NCI-H187 treated with DMSO at 0.1 percent for 48 hours (cell line): ENCODE measurements at places on chromosomes 13 and 19.

DNA sequence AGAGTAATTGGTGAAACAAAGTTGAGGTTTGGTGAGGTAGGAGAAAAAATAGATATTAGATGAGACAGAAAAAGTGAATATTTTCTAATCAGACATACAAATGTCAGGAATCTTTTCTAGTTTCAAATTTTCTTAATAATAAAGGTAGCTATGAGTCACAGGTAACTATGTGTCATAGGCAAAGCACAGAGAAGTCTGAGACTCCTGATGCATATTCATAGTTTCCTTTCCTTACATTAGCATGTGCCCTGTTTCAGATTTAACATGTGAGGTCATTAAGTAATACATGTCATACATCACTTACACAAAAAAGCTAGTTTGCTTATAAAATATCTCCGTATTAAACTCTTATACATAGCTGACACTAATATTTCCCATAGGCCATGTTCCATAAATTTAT, 1141.3 kb upstream of the PCDH20 start:
- DNase-seq = no peak

GRCh38 chr13:80884056-80884785, 543.3 kb upstream of the SPRY2 start:
- no peak for DNase-seq

DNA sequence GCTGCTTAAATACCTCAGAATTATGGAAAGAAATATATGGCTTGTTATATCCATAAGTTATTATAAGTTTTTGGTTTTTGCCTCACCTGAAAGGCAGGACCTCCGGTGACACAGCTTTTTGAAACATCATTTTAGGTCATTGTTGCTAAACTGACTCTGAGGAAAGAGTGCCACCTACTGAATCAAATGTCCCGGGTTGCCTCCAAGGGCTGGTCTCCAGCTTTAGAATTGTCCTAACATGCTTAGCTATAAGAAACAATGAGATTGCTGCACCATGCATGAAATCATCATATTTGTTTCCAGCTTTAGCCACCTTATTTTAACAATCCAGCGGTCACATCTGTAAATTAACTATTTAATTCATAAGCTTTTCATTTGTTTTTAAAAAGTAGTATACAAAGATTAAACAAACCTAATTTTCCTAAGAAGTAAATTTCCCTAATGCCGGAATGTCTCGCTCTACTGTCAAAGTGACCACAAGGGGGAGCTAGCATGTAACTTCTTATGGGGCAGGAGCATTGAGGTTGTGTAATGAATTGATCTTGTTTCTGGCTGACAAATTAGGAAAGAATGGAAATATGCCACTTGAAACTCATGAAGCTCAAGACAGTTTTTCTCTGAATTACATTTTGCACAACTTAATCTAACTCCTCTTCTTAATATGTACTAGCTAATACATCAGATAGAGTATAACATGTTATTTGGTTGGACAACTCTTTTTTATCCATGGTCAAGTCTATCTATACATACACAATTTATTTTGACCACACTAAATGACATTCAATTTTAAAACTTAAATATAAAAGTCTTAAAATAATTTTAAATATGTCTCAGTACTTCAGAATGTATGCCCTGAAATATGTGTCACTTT, 6.7 kb upstream of the PCDH17 start:
- peak; percentile 14 for DNase-seq

GRCh38 chr19:10501971-10502523, 1.1 kb downstream of the KEAP1 start:
- DNase-seq = no peak

GRCh38 chr19:38527466-38528136, 90.2 kb downstream of the MAP4K1 start:
- DNase-seq = no peak

- DNase-seq = no peak
These were observed 2.7 kb downstream of the ADGRE5 start for GRCh38 chr19:14383661-14384555.

DNA sequence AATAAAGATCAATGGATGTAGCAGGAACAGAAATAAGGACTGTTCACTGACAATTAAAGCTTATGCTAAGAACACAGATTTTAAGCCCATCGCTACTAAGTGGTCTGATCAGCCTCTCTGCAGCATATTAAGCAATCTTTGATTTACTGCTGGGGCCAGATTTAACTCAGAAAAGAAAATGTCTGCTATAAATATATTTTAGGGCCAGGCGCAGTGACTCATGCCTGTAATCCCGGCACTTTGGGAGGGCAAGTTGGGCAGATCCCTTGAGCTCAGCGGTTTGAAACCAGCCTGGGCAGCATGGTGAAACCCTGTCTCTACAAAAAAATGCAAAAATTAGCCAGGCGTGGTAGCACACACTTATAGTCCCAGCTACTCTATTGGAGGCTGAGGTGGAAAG, 43.0 kb downstream of the METTL21C start:
- DNase-seq = no peak

GRCh38 chr19:55592391-55593090, 6.8 kb downstream of the FIZ1 start:
- DNase-seq = no peak

DNA sequence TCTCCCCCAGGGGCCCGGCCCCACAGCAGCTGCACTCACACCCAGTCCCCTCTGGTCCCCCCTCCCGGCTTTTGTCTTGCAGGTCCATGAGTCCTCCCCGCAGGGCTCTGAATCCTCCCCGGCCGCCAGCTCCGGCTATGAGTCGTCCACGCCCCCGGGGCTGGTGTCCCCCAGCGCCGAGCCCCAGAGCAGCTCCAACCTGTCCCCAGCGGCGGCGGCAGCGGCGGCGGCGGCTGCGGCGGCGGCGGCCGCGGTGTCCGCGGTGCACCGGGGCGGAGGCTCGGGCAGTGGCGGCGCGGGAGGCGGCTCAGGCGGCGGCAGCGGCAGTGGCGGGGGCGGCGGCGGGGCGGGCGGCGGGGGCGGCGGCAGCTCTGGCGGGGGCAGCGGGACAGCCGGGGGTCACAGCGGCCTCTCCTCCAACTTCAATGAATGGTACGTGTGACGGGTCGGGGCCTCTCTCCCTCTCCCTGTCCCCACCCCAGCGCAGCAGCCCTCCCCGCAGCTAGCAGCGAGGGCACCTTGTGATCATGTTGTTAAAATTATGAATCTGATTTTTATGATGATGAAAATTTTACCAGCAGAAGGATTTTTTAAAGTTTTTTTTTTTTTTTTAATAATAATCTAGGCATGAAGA, 3.8 kb downstream of the ZIC2 start:
- no peak for DNase-seq

GRCh38 chr19:46932346-46932745, 71.5 kb downstream of the ARHGAP35 start:
- DNase-seq = no peak

DNA sequence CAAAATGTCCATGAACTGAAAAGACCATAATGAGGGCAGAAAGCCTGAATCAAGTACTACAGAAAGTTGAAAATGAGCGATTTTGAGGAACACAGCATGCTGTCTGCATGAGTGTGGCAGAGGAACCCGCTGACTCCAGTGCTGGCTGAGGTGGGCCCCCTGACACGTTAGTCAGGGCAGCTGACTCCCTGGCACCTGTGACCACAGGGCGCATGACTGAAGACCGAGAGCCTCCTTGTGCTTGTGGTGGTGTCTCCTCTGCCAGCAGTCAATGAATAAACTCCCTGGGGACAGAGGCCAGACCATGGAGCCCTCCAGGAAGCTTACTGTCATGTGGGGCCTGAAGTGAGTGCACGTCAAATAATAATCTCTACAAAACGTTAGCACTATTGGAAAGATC, 38.4 kb upstream of the VSTM2B start:
- no peak for DNase-seq
